ENCODE measurements at places on chromosomes 7 and 10.

DNA sequence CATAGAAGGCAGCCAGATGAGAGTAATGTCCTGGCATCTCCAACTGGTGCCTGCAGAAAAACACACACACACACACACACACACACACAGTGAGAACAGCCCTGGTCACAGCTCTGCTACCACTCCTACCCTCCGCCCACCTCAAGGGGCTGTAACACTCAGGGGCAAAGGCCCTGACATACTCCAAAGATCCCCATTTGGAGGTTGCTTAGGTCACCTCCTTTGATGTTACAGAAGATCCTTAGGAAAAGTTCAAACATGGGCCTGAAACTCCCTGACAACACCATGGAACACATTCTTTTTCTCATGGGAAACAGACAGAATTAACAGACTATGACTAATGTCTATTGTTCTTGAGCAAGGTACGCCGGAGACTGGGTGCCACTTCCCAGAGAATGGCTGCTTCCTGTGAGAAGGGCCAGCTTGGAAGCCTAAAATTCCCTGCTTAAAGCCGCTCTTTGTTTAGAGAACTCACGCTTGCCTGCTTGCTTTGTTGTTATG, 27.7 kb downstream of the DENND11 start:
- DNase-seq, result no peak

DNA sequence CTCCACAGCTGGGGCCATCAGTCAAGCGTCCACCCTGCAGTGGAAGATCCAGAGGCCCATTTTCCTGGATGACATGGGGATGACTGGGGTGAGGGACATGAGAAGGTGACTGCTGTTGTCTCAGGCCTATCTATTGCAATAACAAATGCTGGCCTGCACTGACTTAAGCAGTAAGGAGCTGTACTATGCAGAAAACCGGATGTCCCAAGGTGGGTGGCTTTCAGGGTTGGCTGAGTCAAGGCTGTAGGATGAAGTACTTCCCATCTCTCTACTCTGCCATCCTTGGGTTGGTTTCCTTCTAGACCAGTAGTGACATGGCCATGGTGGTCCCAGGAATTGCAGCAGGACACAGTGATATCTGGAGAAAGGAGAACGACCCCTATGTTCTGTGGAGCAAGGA, 48.1 kb downstream of the NEURL1 start:
- DNase-seq, result no peak

DNA sequence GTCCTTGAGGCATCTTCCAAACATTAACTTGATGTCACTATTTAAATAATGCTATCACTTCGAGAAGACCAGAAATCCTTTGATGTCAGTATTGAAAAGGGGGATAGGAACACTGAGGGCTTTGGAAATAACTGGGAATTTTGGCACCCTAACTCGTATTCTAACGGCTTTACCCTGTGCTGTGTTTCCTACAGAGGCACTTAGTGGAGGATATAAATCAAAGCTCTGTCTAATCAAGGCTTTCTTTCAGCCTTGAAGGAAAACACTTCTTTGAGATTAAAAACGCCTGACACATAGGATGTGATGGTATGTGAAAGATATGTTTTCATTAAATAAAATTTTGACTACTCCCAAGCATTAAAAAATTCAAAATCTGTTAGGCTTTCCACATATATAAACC, 62.3 kb downstream of the CREB5 start:
- no peak for DNase-seq

GRCh38 chr7:140327261-140327661, 71.1 kb downstream of the SLC37A3 start:
- DNase-seq, result no peak

- DNase-seq, result no peak
These were observed 39.8 kb upstream of the EPC1 start for GRCh38 chr10:32386623-32387260.

DNA sequence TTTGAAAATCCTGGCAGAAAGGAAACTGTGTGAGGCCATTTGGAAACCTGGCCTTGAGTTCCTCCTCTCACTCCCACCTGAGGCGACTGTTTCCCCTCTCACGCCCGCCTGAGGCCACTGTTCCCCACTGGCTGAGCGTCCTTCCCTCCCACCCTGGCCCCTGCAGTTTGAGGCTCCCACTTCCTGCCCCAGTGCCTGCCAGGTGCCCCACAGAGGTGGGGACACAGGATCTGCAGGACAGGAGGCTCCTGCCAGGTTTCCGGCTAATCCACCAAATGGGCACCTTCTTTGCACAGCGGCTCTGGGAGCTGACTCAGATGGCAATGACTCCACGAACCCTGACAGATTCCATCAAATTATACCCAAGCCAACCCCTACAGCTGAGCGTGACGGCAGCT, 24.3 kb upstream of the LARP4B start:
- DNase-seq, result no peak

- no peak for DNase-seq
These were observed 181.8 kb downstream of the DGKB start for GRCh38 chr7:14720785-14721184.

DNA sequence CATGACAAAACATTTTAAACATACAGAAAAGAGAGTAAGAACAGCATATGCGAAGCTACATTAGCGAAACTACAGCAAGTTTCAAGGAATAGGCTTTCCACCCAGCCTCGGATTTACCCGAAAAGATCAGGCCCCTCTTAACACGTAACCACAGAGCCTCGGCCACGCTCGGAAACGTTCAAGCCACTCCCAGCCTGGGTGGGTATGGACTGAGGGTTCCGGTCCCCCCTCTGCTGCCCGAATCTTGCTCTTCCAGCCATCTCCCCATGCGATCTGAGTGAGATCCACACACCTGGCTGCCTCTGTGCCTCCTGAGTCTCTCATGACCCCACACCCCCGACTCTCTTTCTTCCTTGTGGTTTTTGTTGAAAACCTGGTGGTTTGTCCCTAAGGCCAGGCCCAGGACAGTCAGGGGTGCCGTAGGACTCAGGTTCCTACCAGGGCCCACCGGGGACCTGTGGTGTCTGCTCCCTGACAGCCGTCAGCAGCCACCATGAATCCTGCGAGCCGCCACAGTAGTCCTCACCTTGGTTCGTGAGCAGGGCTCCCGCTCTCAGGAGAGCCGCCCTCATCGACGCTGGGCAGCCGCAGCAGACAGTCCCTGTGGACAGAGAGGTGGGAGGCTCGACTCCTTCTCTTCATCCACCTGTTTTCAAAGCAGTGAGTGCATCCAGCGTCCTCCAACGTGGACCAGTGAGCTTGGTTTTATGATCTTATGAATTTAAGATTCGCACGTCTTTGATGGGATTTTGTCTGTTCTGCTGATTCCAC, 18.5 kb downstream of the KNDC1 start:
- no peak for DNase-seq

DNA sequence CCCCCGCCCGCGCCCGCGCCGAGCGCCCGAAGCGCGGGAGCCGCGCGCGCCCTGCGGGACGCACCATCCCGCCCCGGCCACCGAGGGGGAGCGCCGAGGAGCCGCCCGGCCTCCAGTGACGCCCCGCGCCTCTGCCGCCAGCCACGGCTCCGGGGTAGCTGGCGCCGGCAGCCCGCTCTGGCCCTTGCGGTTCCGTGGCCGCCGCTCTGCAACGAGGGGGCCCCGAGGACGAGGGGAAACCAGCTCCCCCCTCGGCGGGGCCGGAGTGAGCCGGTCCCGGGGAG, at the start of gene PAXIP1:
Gene PAXIP1 (minus strand): TSS at position 33 of the 284 bp plus-strand sequence. CDS start 195 bp downstream, outside the sequence.
- DNase-seq, result no peak

GRCh38 chr10:98338896-98339295, 70.9 kb upstream of the LOXL4 start:
- no peak for DNase-seq

GRCh38 chr7:151351027-151351426, 9.4 kb downstream of the NUB1 start:
- no peak for DNase-seq

DNA sequence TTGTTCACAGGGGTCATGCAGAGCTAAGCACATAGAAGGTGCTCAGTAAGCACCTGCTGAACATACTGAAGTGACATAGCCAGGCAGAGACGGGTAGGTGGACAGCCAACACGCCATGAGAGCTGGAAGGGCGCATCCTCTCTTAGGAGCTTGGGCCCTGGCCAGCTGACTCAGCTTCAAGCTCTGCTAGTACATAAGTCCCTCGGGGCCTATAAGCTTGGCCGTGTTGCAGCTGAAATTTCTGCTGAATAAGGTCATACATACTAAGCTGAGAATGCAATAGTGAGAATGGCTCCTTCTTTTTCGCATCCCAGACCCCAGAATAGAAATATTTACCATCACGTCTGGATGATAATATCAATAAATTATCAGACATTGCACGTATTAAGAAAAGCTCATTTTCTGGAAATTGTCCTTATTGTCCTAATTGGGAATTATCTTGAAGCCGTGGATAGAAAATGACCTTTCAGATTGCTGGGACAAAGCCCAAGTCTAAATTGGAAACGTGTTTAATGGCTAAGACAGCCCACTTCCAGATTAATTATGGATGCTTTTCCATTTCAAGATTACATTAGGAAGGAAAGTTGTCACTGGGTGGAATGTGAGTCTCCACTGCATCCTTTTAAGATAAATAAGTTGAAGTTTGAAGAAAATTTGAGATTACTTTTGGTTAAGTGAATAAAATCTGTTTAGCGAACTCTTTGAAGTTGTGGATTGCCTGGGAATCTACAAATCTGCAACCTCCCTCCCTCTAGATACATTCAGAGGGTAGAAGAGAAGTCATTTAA, 287.1 kb upstream of the C7orf33 start:
- DNase-seq, result no peak

GRCh38 chr10:113534423-113534822, 18.4 kb upstream of the HABP2 start:
- no peak for DNase-seq

DNA sequence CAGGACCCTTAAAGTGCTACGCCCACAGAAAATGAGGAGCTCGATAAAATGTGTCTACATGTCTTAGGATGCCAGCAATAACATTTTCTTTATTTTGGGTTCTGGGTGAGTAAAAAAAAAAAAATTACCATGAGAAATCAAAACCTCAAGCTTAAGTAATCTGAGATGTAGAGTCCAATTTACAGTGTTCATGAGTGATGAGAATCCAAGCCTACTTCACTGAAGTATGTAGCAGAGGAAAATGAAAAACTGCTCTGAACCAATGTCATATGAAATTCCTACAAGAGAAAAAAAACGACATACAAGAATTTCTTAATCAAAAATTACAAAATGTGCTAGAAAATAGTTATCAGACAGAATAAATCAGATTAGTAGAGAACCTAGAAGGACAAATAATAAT, 274.4 kb downstream of the HTR7 start:
- no peak for DNase-seq

GRCh38 chr7:116236020-116236630, 25.8 kb downstream of the TES start:
- DNase-seq, result peak; percentile 31

DNA sequence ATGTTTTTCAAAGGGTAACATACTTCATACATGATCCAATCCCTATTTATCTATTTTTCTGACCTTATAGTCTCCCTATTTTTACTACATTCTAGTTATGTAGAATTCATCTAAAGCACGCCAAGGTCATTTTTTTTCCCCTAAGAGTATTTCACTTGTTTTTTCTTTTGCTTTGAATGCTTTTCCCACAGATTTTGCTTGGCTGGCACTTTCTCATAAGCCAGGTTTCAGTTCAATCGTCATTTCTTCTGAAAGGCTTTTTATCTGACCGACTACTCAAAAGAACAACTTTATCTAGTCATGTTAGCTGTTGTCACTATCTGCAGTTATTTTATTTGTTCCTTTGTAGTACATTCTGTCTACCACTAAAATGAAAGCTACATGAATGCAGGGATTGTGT, 1274.6 kb downstream of the REEP3 start:
- DNase-seq, result no peak

DNA sequence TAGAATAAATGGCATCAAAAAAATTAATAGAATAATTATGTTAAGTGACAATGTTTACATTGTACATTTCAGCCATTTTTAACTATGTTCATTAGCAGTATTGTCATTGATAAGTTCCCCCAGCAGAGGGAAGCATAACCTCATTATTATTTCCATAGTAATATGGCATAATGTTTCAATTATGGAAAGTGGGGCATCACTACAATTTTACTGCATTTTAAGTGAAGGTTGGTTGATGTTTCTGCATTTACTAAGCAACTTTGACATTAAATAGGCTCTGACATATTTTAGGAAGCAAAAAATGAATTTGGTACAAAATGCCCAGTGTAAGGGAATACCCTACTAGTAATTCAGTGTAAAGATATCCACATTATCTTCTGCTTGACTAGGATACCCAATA, 218.3 kb downstream of the SEMA3A start:
- no peak for DNase-seq

DNA sequence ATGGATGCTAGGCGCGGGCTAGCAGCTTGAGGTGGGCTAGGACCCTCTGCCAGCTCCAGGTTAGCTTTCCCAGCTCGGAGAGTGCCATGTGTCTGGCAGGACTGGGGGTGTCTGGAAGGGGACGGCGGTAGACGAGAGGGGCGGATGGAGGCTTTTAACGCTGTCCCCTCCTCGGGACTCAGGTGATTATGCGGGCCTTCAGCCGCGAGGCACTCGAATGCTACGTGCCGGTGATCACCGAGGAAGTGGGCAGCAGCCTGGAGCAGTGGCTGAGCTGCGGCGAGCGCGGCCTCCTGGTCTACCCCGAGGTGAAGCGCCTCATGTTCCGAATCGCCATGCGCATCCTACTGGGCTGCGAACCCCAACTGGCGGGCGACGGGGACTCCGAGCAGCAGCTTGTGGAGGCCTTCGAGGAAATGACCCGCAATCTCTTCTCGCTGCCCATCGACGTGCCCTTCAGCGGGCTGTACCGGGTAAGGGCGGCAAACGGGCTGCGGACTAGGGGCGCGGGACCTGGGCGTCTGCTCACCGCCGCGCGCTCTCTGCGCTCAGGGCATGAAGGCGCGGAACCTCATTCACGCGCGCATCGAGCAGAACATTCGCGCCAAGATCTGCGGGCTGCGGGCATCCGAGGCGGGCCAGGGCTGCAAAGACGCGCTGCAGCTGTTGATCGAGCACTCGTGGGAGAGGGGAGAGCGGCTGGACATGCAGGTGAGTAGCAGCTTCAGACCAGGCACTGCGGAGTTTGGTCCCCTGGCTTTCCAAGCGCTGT, 1.1 kb downstream of the CYP26A1 start:
- DNase-seq, result no peak

DNA sequence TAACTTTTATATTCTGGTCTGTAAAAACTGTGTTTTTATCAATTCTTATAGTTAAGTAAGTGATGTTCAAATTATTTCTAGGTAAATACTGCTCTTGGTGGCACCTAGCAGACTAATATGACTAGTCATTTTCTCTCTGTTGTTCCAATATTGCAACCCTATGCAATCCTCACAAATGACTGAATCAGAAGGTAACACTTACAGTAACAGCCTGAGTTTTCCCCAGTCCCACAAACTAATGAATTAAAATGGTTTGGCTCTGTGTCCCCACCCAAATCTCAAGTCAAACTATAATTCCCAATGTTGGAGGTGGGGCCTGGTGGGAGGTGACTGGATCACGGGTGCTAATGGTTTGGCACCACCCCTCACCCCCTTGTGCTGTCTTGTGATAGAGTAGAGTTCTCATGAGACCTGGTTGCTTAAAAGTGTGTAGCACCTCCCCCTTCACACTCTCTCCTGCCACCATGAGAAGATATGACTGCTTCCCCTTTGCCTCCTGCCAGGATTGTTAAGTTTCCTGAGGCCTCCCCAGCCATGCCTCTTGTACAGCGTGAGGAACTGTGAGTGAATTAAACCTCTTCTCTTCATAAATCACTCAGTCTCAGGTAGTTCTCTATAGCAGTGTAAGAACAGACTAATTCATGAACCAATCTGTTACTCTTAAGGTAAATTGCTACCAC, 43.5 kb downstream of the MTPN start:
- DNase-seq, result no peak

All from stimulated activated CD8-positive, alpha-beta memory T cell treated with anti-CD3 and anti-CD28 coated beads, Interleukin-2, amount 100 ng/mL, for 1 hour (primary cell).